ENCODE measurements at places on chromosomes 4 and X. TPM values are rescaled to one million over a fixed set of nuclear protein-coding genes. Genes with fewer than 3 reads are reported as not detected.

- H3K4me1 ChIP-seq, result no peaks in the 10 kb centered on the region
- H3K27ac ChIP-seq, result no peak overlapping the region
- H3K27me3 ChIP-seq, result no peaks in the 10 kb centered on the region
- DNase-seq, result no peak
These were observed 47.7 kb downstream of the DDX60L start for GRCh38 chr4:168432419-168433146.

DNA sequence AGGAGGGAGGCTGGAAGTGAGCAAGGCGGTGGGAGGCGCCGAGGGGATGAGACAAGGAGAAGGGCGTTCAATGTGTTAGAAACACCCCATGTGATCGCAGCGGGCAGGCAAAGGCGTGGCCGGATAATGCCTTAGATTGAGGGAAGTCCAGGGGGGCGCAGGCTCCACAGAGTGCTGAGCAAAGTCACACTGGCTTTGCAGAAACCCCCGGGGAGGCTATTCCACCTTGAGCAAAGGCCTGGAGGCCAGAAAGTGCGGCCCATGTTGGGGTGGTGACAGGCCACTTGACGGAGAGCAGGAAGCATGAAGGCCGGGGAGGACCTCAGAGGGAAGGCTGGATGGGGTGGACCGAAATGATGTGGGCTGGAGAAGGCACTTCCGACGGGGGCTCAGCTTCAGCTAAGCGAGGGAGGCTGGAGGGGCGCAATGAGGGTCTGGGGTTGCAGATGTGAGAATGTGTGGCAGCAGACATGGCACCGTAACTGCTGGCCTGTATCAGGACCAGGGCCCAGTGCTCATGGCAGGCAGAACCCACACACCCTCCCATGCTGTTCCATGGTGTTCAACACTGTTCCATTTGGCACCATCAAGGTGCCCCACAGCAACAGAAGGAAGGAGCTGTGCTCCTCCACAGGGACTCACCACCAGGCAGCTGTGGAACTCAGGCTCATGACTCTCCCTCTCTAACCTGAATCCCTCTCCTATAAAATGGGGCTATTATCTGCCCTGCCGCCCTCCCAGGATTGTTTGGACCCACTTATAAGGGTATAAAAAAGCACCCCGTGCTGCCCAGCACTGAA is 50.3 kb downstream of the HMX1 start:
- H3K36me3 ChIP-seq, result no peaks in the 10 kb centered on the region
- no peak overlapping the region for H3K4me3 ChIP-seq

DNA sequence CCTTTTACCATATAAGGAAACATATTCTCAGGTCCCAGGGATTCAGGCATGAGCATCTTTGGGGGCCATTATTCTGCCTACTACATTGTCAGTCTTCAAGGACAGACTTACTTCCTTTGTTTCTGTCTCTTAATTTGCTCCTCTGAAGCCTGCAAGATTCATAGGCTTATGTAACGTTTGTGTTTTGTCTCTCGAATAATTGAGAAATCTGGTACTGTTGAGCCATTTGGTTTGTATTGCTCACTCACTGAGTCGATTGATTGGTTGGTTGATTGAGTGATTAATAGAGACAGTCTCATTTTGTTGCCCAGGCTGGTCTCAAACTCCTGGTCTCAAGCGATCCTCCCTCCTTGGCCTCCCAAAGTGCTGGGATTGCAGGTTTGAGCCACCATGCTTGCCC is 23.7 kb downstream of the TBL1X start:
- no peaks in the 10 kb centered on the region for H3K36me3 ChIP-seq
- no peak overlapping the region for H3K27ac ChIP-seq
- DNase-seq, result no peak
- no peak overlapping the region for H3K4me3 ChIP-seq
- no peaks in the 10 kb centered on the region for H3K27me3 ChIP-seq

GRCh38 chr4:874056-874455 is 48.1 kb upstream of the CPLX1 start:
- no peaks in the 10 kb centered on the region for H3K4me1 ChIP-seq
- DNase-seq, result no peak
- peaks cover 12% of the 10 kb centered on the region for H3K36me3 ChIP-seq
- no peaks in the 10 kb centered on the region for H3K27me3 ChIP-seq

GRCh38 chrX:3345281-3346191 is 916 bp downstream of the MXRA5 start:
- DNase-seq, result no peak

The PLAC1 gene
- 0.87 TPM for total RNA-seq

- H3K4me1 ChIP-seq, result no peaks in the 10 kb centered on the region
- no peaks in the 10 kb centered on the region for H3K36me3 ChIP-seq
- H3K4me3 ChIP-seq, result no peak overlapping the region
- H3K27ac ChIP-seq, result no peak overlapping the region
- DNase-seq, result no peak
- no peaks in the 10 kb centered on the region for H3K27me3 ChIP-seq
These were observed 35.9 kb upstream of the PPM1K start for GRCh38 chr4:88320224-88320779.

- H3K36me3 ChIP-seq, result no peaks in the 10 kb centered on the region
- no peaks in the 10 kb centered on the region for H3K27me3 ChIP-seq
- H3K4me1 ChIP-seq, result no peaks in the 10 kb centered on the region
- no peak overlapping the region for H3K4me3 ChIP-seq
- H3K27ac ChIP-seq, result no peak overlapping the region
These were observed 160.2 kb downstream of the NHS start for GRCh38 chrX:17535229-17535628.

The ABLIM2 gene
- total RNA-seq, result 3.2 TPM

GRCh38 chr4:27278615-27279375 is 418.2 kb downstream of the STIM2 start:
- no peaks in the 10 kb centered on the region for H3K4me1 ChIP-seq
- DNase-seq, result peak; percentile 68
- H3K27ac ChIP-seq, result no peak overlapping the region
- no peak overlapping the region for H3K4me3 ChIP-seq
- no peaks in the 10 kb centered on the region for H3K36me3 ChIP-seq
- H3K27me3 ChIP-seq, result peaks cover 4% of the 10 kb centered on the region

The FUNDC2 gene
- total RNA-seq, result 84.6 TPM

The BMX gene
- total RNA-seq, result not detected

DNA sequence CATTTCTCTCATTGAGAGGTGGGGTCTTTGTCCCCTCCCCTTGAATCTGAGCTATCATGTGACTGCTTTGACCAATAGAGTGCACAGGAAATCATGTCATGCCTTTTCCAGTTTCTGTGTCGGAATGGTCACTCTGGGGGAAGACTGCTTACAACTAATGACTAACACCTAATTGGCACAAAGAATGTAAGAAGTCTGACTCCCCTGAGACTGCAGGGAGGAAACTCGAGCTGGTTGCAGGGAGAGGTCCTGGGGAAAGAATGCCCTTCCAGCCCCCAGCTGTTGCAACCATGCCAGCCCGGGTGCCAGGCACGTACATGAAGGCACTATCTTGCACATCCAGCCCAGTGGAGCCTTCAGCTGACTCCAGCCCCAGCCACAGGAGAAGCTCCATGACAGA is 254.2 kb downstream of the DHX15 start:
- H3K27ac ChIP-seq, result no peak overlapping the region
- DNase-seq, result peak; percentile 12
- H3K4me3 ChIP-seq, result no peak overlapping the region
- no peaks in the 10 kb centered on the region for H3K27me3 ChIP-seq

DNA sequence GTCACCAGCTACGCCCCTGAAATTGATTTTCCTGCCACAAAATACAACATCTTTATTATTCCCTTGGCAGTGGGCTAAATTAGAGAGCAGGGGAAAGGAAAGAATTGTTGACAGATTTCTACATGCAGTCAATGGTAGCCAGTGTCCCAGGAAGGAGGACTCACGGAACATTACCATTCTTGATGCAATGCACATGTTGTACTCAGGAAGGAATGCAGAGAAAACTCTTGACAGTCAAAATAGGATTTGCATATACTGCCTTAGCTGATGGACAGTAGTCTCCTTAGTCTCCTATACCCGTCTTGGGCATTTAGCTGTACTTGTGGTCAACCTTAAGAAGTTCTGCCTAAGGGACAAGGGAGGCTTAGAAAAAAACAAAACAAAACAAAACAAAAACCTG is 158.0 kb upstream of the GYPA start:
- no peaks in the 10 kb centered on the region for H3K4me1 ChIP-seq
- H3K4me3 ChIP-seq, result no peak overlapping the region
- no peak for DNase-seq
- no peaks in the 10 kb centered on the region for H3K36me3 ChIP-seq
- no peak overlapping the region for H3K27ac ChIP-seq
- H3K27me3 ChIP-seq, result no peaks in the 10 kb centered on the region

DNA sequence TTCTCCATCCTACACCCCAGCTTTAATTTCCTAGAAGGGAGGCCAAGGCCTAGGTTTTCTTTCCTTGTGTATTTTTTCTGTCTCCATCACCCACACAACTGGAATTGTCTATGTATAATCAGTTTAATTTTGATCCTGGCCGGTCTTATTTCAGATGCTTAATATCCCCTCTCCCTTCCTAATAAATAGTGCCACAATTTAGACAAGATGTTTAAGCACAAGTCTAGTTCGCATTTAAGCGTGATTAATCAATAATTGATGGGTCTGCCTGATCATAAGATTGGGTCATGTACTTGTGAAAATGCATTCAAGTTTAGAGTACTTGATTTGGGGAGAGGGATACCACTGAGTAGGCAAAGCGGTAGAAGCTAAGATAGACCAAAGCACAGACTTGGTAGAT is 2.4 kb downstream of the BMP2K start:
- H3K27me3 ChIP-seq, result no peaks in the 10 kb centered on the region
- no peaks in the 10 kb centered on the region for H3K36me3 ChIP-seq
- H3K4me1 ChIP-seq, result peaks cover 13% of the 10 kb centered on the region
- no peak for DNase-seq
- H3K4me3 ChIP-seq, result no peak overlapping the region

The PJA1 gene
- 40.1 TPM for total RNA-seq

GRCh38 chrX:101303790-101304189 is 12.7 kb upstream of the TAF7L start:
- H3K27me3 ChIP-seq, result no peaks in the 10 kb centered on the region
- DNase-seq, result no peak
- no peak overlapping the region for H3K4me3 ChIP-seq
- H3K4me1 ChIP-seq, result no peaks in the 10 kb centered on the region

DNA sequence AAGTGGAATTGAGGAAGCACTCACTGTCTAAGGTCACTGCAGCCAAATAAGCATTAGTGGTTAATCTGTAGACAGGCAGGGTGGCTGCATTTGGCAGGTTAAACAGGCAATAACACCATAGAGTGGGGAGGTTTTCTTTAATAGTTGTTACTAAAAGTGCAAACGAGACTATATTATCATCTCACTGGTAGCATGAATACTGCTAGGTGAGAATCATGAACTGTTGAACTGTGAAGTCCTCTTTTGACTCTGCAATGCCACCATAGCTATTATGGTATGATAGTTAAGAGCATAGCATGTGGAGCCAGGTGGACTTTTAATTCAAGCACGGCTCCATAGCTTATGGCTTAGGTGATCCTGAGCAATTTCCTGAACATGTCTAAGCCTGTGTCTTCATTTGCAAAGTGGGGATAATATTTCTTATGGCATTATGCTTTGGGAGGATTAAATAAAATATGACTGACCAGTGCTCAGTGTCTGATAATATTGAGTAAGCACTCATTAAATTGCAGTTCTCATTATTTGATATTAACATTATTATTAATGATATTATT is 235.6 kb upstream of the HHIP start:
- H3K27me3 ChIP-seq, result no peaks in the 10 kb centered on the region
- H3K27ac ChIP-seq, result no peak overlapping the region
- no peak for DNase-seq
- no peaks in the 10 kb centered on the region for H3K36me3 ChIP-seq

DNA sequence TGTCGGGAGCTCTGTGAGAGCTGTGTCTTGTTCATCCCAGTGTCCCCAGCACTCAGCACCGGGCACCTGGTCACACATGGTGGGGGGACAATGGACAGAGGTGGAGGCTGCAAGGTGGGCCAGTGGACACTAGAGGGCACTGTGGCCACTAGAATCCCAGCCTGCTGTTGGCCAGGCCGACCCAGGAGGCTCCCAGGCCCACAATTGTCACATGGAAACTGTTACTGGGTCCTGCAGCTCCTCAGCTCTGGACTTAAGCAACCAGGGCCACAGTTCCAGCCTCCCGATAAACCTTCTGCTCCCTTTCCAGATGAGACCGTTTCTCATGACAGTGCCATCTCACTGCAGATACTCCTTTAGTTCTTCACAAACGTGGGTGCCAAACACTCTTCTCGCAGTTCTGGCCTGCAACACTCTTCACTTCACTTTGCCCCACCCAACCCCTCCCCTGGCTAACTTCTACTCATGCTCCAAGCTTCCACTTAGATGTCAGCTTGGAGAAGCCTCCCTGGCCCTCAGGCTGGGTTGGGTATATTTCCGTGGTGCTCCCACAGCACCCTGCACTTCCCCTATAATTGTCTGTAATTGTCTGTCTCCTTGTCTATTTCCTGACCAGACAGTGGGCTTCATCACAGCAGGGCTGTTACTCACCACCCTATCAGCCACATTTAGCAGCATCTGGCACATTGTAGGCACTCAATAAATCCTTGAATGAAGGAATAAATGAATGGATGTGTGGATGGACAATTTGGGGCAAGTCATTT is 3.5 kb upstream of the IQSEC2 start:
- H3K36me3 ChIP-seq, result no peaks in the 10 kb centered on the region
- peaks cover 49% of the 10 kb centered on the region for H3K4me1 ChIP-seq
- H3K4me3 ChIP-seq, result no peak overlapping the region
- DNase-seq, result peak; percentile 72
- H3K27me3 ChIP-seq, result no peaks in the 10 kb centered on the region

- no peaks in the 10 kb centered on the region for H3K36me3 ChIP-seq
- H3K4me1 ChIP-seq, result no peaks in the 10 kb centered on the region
- H3K4me3 ChIP-seq, result no peak overlapping the region
- H3K27me3 ChIP-seq, result no peaks in the 10 kb centered on the region
- peak; percentile 23 for DNase-seq
- H3K27ac ChIP-seq, result no peak overlapping the region
These were observed 97.9 kb upstream of the EOLA2 start for GRCh38 chrX:150036181-150036580.

Measured in A673 (cell line).